Caco-2 (cell line): ENCODE measurements at places on chromosomes 7 and 10. TPM values are rescaled to one million over a fixed set of nuclear protein-coding genes. Genes with fewer than 3 reads are reported as not detected.

DNA sequence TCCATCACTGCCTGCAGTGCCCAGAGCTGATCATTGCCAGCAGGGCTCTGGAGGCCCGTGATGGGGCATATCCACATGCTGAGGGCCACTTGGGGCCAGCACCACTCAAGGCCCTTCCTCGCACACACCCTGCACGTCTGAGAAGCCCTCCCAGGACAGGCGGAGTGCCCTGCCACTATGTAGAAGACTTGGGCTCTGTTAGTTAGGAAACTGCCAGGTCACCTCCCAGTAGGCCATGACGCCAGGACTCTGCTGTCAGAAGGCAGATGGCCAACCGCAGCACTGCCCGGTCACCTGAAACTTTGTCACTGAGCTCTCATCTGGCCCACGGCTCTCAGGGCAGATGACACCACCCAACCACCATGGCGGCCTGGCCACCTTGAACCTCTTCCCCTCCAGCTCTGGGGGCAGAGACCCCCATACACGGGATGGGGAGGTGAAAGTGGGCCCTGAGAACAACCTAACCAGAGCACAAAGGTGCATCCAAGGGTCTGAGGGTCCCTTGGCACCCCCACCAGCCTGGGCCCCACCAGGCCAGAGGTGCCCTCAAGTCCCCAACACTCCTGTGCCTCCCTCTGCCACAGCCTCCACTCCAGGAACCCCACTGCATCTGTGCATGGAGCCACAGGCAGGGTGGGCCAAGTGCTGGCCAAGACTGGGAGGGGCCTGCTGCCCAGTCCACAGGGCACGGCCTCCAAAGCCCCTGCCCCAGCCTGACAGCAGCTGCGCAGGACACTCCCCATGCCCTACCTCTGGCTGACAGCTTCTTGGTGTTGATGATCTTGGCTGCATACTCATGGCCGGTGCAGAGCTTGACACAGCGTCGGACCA, 41.8 kb downstream of the CAMK2B start:
- DNase-seq: no peak

GRCh38 chr7:1407892-1408291, 51.4 kb downstream of the MICALL2 start:
- no peak for DNase-seq

GRCh38 chr10:70738006-70738760, 47.0 kb downstream of the TBATA start:
- no peak for DNase-seq

The CDH23 gene
- total RNA-seq: 0.34 and 1.0 TPM in 2 replicates

GRCh38 chr7:82110146-82110840, 333.3 kb downstream of the CACNA2D1 start:
- DNase-seq: no peak

The CPA2 gene
- 26.1 and 27.6 TPM in 2 replicates for total RNA-seq

DNA sequence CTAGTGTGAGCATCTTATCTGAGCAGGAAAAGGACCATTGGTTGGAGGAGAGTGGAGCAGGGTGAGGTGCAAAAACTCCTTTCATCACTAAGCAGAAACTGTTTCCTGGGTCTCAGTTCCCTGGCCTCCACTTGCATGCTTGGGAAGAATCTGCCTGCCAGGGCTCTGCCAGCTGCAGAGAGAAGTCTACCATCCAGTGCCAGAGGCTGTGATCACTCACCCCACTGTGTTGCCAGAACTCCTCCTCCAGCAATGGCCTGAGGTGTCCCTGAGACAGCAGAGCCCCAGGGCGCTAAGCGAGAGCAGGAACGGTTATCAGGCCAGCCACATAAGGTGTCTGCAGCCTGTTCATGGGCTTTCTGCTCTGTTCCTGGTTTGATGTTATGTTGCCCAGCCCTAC, 991.4 kb downstream of the CCSER2 start:
- DNase-seq: no peak

GRCh38 chr10:15442056-15442455, 71.0 kb upstream of the FAM171A1 start:
- no peak for DNase-seq

GRCh38 chr7:54189330-54189729, 352.8 kb upstream of the VSTM2A start:
- DNase-seq: no peak

- no peak for DNase-seq
Measured at GRCh38 chr10:84294766-84295447, 33.5 kb upstream of the CCSER2 start.

DNA sequence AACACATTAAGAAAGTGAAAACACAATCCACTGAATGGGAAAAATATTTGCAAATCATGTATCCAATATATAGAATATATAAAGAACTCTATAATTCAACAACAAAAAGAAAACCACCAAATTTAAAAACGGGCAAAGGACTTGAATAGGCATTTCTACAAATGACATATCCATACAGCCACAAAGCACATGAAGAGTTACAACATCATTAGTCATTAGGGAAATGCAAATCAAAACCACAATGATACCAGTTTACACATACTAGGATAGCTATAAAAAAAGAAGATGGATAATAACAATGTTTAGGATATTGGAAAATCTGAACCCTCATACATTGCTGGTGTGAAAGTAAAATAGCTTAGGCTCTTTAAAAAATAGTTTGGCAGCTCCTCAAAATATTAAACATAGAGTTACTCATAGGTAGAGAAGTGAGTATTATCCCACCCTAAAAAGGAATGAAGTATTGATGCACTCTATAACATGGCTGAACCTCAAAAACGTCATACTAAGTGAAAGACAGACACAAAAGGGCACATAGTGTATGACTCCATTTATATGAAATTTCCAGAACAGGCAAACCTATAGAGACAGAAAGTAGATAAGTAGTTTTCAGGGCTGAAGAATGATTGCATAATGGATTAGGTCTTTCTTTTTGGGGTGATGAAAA, 4.5 kb downstream of the ZPBP start:
- DNase-seq: no peak

DNA sequence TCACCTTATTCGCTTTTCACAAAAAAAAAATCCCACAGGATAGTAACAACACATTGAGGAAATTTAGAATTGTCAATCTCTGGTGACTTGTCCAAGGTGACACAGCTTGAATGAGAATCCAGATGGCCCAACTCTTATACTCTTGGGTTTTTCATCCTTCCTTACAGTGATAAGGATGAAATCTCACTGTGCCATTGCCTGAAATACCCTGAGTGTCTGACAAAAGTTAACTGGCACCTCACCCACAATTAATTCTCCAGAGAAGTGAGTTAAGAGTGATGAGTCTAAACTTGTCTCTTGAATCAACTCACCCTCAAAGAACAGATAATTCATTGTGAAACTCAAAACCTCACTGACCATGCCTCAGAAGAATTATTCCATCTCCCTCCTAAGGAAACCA, 18.9 kb downstream of the CHRM2 start:
- DNase-seq: no peak

DNA sequence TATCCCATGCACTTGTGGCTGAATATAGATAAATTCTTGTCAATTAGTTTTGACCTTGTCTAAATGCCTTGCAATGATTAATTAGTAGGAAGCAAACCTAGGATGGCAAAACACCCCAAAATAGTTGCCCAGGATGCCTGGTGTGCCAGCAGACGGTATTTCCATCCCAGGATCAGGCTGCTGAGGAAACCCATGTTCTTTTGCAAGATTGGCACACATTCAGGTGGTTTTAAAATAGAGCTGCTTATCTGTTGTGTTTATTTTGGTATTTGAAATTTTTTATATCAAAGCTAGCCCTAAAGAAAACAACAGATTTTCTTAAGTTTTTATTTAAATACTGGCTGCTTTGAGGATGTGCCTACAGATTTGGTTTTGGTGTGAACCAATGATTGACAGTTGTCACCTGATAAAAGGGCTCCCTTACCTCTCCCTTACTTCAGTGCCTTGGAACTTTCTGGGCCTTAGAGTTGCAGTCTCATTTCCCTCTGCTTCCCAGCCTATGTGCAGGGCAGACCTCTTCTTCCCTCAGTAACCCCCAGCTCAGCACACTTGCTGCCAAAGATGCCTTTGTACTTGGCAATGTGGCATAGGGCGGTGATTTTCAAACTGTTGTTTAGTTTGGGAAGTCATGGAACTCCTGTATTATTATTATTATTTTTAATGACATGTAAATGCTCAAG, 54.0 kb downstream of the CCNY start:
- no peak for DNase-seq

The LLCFC1 gene
- not detected in 2 replicates for total RNA-seq

The ZNF92 gene
- total RNA-seq: 16.0 and 18.0 TPM in 2 replicates

DNA sequence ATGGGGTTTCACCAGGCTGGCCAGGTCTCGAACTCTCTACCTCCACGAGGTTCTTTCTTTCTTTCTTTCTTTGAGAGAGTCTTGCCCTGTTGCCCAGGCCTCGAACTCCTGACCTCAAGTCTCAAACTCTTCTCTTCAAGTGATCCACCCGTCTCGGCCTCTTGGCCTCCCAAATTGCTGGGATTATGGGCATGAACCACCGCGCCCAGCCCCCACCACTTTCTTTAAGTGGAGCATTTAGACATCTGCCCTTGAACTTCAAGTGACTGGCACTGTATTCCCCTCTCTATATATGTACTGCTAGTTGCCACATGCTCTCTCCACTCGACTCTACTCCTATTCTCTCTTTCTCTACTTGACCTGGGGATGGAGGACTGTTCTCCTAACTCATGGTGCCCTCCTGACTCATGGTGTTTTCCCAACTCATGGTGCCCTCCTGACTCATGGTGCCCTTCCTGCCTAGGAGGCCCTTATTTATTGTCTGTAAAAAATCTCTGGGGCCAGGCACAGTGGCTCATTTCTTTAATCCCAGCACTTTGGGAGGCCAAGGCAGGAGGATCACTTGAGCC, 19.3 kb upstream of the ACHE start:
- no peak for DNase-seq

The GIMAP2 gene
- not detected in 2 replicates for total RNA-seq

DNA sequence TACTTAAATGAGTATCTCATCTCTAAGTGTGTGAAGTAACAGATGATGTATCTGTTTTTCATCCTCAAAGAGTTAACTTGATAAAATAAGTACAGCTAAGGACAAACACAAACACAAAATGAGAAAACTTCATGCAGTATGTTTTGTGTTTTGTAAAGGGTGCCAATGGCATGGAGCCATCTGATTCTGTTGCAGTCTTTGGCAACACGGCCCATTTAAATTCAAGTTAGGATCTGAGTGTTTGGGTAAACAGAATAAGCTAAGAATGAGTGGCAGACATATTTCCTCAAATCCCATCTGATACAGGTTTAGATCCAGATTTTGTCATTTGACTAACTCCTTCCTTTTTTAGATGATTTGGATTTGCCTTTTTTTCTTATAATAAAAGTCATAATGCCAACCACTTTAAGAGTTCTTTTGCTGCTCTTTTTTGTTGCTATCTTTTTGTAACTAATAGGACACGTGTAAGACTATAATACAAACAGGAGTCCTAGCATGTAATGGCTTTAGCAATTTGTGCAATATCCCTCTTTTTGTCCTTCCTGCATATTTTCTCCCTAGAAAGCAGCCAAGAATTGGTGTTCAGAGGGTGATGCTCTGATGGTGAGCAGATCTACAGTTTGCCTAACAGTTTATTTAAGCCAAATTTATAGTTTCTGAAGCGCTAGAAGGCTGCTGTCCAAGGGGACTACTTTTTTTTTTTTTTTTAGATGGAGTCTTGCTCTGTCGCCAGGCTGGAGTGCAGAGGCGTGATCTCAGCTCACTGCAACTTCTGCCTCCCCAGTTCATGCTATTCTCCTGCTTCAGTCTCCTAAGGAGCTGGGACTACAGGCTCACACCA, 18.9 kb upstream of the ACTA2 start:
- DNase-seq: no peak

The TUBB8 gene
- 0.37 TPM in 1 of 2 replicates, not detected in the other for total RNA-seq

The OPTN gene
- total RNA-seq: 59.6 and 70.9 TPM in 2 replicates

DNA sequence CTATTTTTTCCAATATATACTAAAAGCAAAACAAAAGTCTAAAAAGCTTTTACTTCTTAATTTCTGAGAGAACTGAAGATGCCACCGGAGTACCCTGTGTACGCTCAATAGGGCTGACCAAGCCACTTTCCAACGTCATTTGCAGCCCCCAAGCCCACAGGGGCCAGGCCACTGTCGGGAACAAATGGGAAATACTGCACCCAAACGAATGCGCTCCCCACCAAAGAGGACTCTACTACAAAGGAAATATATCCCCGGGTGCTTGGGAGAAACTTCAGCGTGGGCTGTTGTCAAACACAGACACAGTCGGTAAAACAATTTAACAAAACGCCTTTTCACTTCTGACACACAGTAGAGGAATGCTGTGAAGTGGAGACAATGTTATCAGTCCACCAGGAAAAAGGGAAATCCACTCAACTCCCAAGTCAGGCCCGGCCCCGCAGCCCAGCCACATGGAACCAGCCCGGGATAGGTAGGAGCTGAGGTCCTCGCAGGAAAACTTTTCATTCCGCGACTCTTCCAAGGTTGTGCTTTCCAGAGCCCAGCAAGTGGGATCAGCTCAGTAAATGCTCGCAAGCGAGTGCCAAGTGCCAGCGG, 1.4 kb downstream of the PARD3 start:
- DNase-seq: peak; percentile 52

GRCh38 chr10:130575756-130576285, 439.6 kb downstream of the GLRX3 start:
- no peak for DNase-seq

GRCh38 chr7:141652691-141653090, 49.3 kb downstream of the DENND11 start:
- no peak for DNase-seq

The RBP3 gene
- not detected in 2 replicates for total RNA-seq

DNA sequence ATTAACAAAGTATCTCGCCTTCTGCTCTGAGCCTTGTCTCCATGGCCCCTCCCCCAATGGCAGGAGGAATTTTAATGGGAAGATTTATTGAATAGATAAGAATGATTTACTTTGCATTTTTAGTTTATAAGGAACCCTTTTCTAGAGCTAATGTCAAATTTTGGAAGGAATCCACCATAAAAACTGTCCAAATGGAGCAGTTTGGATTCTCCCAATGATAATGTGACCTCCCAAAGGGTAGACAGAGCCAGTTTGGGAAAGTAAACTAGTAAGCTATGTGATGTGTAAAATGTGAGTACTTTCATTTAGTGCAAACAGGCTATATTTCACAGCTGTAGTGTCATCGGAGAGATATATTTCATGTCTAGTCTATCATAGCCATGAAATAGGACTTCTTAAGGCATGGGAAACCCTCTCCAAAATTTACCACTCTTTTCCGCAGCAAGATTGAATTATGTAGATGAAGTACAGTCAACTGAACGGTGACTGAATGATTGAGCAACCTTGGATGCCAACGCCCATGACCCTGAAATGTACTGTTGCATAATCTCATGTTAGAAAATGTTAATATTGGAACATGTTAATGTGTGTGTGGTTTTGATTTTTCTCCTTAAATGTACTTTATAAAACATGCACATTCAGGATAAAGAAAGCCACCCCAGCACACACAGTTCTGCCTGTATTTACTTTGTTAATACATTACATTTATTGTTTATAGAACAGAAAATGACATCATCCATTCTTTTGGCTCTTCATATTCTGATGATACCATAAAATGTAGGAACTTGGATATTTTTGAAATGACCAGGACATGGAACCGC, 140.6 kb downstream of the NRP1 start:
- no peak for DNase-seq

- DNase-seq: no peak
Measured at GRCh38 chr7:4220011-4220410, 462.1 kb upstream of the FOXK1 start.
